ENCODE measurements at places on chromosomes 6 and 20.

DNA sequence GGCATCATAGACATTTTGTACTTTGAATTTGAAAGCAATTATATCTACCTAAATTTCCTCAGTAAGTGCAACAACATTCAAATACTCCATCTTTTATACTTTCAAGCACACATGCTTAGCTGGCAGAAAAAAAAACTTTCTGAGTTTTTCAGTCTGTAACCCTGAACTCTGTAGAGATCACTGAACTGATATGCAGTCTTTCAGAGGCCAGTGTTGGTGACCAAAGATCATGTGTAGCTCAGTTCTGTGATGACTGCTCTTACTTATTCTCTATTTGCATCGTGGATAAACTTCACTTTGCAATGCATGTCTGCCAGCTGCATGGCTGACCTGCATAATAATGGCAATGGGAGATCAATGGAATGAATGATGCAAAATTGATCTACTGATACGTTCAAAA is 431.3 kb downstream of the FRK start:
- DNase-seq: no peak

GRCh38 chr20:1949347-1950100 is 44.3 kb downstream of the PDYN start:
- no peak for DNase-seq

- no peak for DNase-seq
Observed at GRCh38 chr6:91865889-91866288, 1279.0 kb upstream of the MAP3K7 start.

DNA sequence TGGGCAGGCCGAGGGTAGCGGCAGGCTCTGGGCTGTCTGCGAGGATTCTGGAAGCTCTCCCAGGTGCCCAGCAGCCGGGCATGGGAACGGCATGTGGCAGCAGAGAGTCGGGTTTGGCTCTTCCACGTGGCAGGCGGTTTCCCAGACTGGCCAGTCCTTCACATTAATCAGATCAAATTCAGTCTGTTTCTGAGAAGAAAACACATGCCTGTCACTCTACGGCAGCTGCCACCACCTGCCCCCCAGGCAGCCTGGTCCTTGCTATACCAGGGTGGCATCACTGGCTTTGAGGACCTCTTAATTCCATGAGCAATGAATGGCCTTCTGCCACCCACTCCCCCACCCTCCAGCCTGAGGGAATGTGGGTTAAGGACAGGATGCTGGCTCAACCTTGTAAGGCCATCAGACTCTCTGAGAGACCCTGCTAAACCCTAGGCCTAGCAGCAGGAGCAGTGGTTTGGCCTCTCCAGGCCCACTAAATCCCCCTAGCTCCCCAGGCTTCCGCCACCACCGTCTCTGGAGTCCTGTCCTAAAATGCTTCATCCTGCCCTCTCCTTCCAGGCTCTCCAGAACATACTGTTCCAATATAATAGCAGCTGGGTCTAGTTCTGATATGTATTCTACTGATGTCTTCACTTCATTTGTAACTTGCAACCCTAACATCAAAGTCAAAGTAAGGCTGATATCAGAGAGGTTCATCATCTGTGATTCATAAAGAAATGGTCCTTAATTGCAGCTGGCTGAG is 47.8 kb downstream of the PLCG1 start:
- no peak for DNase-seq

DNA sequence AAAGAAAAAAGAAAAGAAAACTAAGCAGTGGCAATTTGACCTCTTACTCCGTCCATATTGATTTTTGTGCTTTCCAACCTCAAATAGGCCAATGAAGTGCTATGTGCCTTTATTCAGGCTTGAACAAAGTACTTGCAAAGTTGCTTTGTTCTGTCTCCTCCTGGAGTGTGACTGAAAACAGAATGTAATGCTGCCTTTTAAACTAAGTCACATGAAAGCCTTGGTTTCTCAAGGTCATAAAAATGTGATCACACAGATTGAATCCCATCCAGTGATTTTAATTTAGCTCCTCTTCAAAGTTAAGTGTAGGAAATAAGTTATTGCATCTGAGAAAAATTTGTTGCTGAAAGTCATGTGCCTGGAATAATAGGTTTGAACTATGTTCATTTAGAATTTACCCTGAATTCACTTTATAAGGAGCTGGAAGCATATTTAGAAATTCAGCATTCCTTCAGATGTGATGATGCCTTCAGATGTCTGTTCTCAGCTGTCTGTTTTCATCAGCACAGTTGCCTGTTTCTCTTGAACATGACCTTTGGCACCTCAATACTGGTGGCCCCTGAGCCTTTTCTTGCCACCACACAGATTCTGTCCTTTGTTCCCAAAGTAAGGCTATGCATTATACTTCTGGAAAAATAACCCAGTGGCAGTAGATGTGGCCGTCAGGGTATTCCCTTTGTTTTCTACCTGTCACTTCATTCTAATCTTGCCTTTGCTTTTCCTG is 48.8 kb downstream of the KIZ start:
- DNase-seq: no peak

DNA sequence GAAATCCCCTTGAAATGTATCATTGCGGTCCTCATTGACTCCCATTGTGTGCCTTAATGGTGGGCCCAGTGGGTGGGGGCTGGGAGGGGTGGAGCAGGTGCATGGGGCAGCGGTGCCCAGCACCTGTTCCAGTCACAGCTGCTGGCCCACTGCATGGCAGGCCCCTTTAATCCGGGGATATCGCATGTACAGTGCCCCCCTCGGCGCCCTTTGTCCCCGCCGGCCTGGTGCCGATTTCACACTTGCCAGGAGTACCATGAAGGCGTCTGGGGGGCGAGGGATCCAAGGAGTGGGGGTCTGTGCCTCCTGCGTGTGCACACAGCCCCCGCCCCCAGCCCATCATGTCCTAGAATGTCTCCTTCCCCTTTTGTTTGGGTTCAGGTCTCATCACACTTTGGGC is 2.8 kb downstream of the SNAI1 start:
- DNase-seq: no peak

DNA sequence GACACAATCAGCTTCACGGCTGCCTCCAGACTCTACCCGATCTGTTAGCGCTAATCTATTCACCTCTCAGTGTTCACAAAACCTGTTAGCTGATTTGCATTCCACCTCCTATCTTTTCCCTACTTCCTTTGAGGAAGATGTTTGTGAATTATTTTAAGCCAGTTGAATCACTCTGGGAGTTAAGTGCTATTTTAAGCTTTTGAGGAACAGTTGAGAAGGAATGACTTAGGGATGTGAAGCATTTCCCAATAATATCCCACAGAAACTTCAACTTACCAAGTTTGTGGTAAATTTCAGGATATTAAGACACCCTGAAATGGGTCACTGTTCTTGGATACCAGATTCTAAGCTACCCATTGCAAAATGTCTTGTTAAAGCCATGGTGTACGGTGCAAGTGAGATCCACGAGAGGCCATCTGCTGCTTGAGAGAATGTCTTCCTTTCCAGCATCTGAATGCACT is 145.2 kb upstream of the CITED2 start:
- no peak for DNase-seq

DNA sequence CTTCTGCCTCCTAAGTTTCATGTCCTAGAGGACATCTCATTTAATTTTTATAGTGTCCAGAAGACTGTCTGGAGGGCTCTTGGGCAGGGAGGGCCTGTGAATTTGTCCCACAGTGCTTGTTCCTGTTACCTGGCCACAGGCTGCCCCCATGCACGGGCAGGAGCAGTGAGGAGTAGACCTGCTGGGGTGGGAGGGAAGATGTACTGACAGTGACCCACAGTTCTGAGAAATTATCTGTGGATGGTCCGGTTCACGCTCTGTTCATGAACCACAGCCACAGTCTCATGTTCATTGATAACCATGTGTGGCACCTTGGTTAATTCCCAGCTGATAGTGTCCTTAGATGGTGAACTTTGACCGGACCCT is 18.8 kb upstream of the ZNF831 start:
- DNase-seq: no peak

DNA sequence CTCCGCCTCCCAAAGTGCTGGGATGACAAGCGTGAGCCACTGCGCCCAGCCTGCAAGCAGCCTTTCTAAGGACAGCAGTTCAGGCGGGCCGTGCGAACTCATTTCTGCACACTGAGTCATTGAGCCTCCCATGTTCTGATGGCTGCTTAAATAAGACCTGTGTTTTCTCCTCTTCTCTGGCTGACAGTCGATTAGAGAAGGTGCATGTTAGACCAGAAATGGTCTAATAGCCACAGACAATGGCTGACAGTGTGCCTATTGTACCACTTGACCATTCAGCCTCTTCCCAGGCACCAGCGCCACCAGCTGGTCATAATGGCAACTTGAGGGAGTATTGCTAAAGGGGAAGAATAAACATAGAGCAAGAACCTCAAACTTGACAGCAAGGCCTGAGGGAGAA is 6.2 kb downstream of the CST11 start:
- no peak for DNase-seq

DNA sequence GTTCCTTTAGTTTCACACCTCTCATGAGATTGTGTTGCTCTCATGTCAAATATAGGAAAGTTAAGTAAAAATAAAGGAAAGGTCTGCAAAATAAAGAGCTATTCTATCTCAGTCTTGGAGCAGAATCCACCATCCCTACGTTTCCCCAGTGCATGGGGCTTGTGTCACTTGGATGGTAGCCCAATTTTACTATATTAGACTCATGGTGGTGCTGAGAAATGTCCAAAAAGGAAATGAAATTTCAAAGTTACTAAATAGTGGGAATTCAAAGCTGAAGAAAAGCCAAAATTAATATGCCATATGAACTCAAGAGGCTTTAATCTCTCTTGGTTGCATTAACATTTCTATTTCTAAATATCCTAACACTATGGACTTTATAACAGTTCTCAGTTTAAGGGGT is 1283.3 kb upstream of the GJE1 start:
- no peak for DNase-seq

DNA sequence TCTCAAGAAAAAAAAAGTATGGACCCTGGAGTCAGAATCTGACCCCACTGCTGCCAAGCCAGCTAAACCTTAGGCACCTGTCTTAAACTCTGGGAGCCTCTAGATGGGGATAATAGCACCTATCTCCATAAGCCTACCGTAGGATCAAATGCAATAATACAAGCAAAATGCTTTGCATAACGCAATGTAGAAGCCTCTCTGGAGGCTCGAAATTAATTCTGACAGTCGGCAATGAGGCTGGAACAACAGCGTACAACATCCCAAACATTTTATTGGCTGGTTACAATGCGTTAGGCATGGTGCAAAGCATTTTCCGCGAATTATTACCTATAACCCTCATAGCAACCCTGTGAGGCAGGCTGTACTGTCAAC is 521 bp downstream of the CDK5RAP1 start:
- no peak for DNase-seq

- no peak for DNase-seq
Observed at GRCh38 chr6:160055378-160055777, 66.2 kb upstream of the SLC22A1 start.

DNA sequence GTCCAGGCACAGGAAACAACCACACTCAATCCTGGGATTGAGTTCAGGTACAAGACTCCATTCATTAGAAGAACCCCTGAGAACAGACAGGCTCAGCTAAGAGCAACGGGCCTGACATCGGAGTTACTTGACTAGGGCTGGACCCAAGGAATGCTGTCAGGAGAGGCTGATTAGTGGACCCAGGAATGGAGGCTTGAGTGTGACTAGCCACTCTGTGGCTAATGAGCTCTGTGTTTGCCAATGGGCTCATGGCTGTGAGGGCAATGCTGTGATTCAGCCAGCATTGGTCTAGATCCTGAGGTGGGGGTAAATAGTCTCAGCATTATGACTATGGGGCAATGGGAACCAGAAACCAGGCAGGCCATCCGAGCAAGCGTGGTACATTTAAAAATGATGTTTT is 71.8 kb downstream of the RIOK1 start:
- no peak for DNase-seq

GRCh38 chr6:154341871-154342270 is 14.7 kb downstream of the IPCEF1 start:
- no peak for DNase-seq

GRCh38 chr6:136568129-136568528 is 17.9 kb upstream of the MAP7 start:
- no peak for DNase-seq

- DNase-seq: no peak
Observed at GRCh38 chr20:35954907-35955251, 577 bp upstream of the SCAND1 start.

DNA sequence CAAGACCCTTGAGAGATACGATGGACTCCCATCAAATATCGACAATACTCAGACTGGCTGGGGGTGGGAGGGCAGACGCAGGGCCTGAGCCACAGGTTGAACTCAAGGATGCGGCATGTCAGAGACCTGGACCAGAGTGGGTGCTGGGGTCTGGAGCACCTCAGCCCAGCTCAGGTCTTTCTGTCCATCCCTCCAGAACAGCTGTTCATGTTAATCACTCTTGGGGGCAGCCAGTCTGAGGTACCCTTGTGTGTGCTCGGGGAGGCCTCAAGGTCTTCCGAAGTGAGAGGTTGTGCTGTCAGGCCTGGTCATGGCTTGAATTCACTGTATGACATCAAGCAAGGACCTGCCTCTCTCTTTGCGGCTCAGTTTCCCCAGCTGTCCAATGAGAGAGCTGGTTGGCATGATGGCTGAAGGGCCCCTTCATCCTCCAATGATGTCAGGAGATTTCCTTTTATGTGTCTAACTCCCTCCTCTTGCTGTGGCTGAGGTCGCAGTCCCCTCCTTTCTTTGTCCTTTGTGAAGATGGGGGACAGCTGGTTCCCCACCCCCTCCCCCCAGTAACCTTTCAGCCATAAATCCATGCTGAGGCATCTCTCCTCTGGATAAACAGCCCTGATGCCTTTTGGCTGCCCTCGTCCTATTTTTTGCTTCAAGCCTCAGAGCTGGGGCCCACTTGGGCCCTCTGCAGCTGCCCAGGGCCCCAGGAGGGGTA is 15.3 kb downstream of the MYH7B start:
- DNase-seq: no peak

- no peak for DNase-seq
Observed at GRCh38 chr6:89479897-89480296, 46.9 kb downstream of the ANKRD6 start.

DNA sequence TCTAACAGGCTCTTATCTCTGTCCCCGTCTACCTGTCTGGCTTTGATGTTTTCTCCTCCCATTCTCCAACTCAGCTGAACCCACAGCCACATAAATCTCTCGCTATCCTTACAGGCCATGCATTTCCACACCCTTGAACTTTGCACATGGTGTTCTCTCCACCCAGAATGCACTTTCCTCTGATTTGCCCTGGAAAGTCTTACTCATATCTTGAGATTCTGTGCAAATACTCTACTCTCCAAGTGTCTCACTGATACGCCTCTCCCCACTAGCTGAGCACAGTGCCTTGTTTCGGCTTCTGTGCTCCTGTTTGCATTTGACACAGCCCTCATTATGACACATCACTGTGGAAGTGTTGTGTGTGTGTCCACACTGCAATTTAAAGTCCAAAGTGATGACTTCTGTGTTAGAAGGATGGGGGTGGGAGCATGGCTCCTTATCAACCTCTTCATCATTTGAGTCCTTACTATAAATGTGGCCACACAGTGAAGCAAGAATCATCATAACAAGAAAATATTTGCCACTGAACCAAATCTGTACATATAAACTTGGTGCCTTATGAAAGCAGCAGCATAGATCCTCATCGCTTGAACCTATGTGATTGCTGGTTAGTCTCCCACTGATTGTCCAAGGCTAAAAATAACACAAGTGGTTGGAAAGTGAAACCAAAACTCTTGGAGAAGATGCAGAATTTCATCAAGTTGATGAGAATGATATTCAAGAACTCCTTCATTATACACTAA is 5.5 kb upstream of the PRELID3B start:
- no peak for DNase-seq
